ENCODE measurements at places on chromosomes 7 and 10. TPM values are rescaled to one million over a fixed set of nuclear protein-coding genes. Genes with fewer than 3 reads are reported as not detected.
A peak's percentile ranks its signal among the peaks of the same experiment; 100 is the strongest.

DNA sequence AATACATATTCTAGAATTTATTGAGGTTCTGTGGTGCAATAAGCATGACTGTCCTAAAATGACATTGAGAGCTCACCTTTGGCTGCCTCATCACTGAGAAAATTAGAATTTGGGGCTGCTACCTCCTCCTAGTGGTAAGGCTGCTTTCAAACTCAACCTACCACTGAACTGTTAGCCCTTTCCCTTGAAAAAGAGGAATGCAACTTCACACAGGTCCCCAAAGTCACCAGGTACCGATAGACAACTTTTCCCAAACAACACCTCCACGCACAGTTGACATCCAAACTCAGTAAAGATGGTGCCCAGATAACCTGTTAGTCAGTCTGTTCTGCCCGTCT is 75.9 kb upstream of the SCIN start:
- DNase-seq = no peak

GRCh38 chr7:30285067-30285535 is 704 bp downstream of the ZNRF2 start:
- DNase-seq = peak; percentile 76

The ITPRID1 gene
- 0.71 TPM for polyA plus RNA-seq

DNA sequence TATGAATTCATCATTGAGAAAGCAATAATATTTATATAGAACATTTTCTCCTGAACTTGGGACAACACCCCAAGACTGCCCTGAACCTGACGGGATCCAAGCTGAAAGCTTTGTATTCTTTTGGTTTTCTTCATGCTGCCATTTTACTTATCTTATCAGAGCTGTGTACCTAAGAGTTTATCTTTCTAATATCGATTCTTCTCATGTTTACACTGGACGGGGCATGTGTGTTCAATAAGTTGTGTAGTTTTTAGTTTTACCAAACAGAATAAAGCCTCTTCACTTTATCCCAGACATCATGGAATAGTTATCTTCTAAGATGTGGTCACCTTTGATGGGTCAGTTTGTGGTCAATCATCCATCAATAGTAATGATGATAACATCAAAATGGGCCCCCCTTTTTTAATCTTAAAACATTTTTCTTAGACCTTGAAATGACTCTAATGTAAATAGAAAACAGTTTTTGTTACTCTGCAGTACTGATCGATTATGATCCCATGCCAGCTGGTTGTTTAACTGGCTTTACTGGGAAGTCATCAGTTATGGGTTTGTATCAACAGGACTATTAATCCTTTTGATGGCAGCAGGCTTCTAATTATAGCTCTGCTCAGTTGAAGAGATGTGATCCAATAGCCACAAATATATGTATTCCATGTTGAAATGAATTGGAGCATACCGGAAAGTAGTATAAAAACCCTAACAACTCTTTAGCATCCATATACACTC is 446.1 kb downstream of the KCNMA1 start:
- DNase-seq = no peak

DNA sequence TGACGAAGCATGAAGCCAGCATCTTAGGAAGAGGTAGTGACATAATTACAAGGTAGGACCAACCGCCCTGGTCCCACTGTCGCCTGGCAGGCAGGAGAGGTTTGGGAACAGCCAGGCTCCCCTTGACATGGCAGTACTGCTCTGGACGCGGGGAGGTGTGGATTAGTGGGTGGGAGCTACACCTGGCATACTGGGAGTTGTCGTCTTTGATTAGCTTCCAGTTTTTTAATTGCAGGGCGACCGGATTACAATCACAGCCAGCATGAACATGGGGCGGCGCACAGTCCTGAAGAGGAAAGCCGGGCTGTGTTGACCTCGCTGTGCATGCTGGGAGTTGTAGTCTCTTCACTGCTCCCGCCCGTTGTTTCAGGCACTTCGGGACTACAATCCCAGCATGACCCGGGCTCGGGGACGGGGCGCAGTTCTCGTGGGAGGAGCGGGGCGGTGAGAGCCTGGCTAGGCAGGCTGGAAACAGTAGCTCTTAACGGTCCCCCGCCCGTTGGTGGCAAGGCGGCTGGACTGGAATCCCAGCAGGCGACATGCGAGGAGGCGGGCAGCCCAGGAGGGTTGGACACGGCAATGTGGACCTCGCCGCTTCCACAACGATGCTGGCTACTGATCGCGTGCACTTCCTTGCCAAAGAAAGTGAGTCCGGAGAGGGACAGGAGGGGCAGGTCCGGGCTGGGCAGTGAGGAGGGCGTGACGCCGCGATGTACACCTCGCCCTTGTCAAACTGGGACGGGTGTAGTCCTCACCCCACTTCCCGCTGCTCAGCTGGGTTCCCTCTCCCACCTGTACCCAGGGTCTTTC is 98.0 kb upstream of the ZNF722 start:
- no peak for DNase-seq

The GDF2 gene
- 0.39 TPM for polyA plus RNA-seq

DNA sequence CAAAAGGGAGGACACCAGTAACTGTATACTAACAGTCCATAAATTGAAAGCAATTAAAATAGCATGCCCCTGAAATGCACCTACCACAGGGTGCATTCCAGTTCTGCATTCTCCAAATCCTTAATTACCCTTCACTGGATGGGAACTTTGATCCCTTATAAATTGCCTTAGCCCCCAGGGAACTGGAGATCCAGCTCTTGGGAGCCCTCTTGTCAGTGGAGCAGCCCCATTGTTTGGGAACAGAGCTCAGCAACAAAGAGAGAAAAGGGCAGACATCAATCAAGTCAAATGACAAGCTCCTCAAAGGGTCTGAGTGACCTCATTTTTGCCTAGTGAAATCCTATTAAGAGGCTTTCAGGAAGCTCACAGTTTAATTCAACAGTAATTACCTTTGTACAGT is 472.6 kb downstream of the XPNPEP1 start:
- DNase-seq = no peak

The MKI67 gene
- 8.1 TPM for polyA plus RNA-seq

The ALDH18A1 gene
- polyA plus RNA-seq = 106 TPM

- peak; percentile 46 for DNase-seq
Observed at GRCh38 chr7:76011442-76011861, 17.1 kb upstream of the TMEM120A start.

The PTPN20 gene
- not detected for polyA plus RNA-seq

The H2AZ2 gene
- polyA plus RNA-seq = 132 TPM

The CFAP69 gene
- 1.7 TPM for polyA plus RNA-seq

DNA sequence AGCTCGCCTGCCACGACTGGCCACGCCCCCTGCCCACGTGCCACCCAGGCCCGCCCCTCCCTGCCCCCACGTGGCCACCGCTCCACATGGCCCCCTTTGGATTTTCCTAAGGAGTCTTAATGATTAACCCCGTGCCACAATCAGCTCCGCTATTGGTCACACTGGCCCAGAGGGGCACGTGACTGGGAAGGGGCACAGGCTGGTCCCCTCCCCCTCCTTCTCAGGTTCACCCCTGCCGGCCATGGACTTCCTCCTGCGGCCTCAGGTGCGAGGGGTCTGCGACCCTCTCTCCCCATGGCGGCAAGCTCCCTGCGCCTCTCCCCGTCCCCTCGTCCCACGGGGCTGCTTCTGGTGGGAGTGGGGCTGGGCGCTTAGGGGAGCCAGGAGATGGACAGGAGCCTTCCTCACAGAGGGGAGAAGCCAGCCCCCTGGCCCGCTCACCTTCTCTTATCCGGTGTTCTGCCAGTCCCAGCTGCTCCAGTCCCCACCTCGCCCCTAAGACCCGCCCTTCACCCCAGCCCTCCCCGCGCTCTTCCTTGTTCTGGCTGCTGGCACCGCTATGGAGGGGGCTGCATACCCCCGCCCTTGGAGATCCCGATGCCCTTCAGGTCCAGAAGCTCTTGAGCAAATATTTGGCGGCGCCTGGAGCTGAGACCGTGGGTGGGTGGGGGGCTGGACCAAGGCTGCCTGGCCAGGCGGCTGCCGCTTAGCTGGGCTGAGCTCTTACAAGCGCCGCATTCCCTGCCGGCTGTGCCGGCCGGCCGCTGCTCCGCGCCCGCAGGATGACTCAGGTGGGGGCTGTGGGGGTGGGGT is 3.2 kb downstream of the SLC4A2 start:
- DNase-seq = peak; percentile 95

- peak; percentile 33 for DNase-seq
Observed at GRCh38 chr7:8391353-8392062, 41.9 kb upstream of the NXPH1 start.

DNA sequence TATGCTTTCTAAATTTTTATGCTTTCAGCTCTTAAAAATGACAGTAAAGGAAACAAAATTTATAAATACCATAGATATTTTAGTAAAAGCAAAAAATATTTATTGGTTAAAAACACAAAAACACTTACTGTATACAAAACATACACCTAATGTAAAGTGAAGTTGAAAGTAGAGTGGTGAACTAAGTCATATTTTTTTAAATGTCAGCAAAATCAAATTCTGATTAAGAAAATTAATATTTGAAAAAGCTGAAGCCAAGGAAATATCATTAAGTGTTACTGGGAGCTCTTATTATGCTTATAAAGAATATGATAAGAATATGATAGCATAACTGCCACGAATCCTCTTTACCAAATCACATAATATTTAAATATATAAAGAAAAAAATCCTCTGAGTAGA is 65.3 kb upstream of the PLXDC2 start:
- DNase-seq = no peak

DNA sequence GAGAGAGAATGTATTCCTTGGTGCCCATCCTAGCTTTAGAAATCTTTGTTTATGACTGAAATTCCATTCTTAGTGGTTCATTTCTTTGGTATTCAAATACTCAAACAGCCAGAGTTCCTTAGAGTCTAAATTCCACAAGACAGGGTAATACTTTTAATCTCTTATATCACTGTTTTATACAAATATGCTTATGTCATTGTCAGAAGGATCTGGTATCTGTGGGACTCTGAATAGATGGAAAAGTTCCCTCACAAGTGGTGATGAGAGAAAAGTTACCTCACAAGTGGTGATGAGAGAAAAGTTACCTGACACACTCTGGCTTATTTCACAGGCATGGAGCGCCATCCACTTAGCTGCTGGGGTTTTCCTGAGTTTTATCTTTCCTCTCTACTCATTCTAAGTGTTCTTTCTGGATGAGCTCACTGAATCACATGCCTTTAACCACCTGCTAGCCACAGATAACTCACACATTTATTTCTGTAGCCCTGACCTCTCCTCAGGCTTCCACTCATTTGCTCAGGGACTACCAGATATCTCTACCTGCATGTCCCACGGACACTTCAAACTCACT is 784.0 kb downstream of the SUGCT start:
- peak; percentile 65 for DNase-seq

DNA sequence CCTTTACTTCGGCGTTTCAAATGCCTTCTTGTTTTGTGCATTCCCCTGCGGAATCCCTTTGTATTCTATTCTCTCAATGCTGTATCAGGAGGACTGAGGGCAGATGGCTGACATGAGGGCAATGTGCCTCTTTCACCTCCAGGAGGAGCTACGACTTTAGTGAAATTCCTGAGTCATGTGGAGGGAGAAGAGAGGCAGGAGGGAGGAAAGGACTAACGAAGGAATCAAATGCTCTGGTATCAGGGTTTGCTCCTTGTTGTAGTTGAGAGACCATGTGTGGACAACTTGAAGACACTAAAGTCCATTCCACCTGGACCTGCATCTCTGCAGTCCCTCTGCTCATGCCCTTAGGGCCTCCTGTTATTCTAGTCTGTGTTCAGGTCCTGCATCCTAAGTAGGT is 40.2 kb upstream of the PRSS58 start:
- peak; percentile 23 for DNase-seq

GRCh38 chr7:131931370-131931769 is 374.9 kb upstream of the PODXL start:
- no peak for DNase-seq

GRCh38 chr7:128266529-128266882 is 25.4 kb downstream of the LEP start:
- DNase-seq = no peak

The HMX3 gene
- polyA plus RNA-seq = not detected

The PTF1A gene
- polyA plus RNA-seq = 0.28 TPM

The CACNA2D1 gene
- polyA plus RNA-seq = 3.1 TPM

GRCh38 chr10:110850099-110850498 is 21.6 kb upstream of the PDCD4 start:
- DNase-seq = no peak

The FXYD4 gene
- 4.8 TPM for polyA plus RNA-seq

DNA sequence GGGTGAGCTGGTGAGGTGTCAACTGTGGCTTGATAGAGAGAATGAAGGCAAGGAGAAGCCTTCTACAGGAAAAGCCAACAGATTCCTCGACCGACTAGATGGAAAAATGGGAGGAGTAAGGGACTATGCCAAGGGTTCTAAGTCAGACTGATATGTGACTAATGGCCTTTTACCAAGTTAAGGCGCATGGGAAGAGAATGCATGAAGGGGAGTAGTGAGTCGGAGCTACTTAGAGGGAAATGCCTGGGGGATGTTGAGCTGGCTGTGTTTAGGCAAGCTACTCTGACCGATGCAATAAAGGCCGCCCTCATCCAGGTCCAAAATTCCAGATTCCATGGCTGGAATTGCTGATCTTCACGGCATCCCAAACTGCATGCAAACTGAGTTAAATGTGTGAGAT is 48.2 kb downstream of the APBB1IP start:
- DNase-seq = peak; percentile 12

DNA sequence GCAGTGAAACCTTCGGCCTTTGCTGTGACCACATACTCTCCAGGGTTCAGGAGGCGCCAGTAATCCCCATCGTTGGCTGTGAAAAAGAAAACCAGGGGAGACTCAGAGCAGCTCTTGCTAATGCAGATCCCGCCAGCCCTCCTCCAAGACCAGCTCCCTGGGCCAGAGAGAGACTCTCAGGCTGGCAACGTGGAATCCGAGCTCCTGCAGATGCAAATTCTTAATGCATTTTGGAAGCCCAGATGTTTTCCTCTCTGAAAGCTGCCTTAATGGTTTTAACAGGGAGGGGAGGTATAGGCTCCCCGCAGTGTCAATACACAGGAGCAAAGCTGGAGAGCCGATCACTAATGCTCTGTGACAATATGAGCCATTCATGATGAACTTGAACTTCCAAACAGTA is 80.8 kb downstream of the GPR26 start:
- DNase-seq = no peak

DNA sequence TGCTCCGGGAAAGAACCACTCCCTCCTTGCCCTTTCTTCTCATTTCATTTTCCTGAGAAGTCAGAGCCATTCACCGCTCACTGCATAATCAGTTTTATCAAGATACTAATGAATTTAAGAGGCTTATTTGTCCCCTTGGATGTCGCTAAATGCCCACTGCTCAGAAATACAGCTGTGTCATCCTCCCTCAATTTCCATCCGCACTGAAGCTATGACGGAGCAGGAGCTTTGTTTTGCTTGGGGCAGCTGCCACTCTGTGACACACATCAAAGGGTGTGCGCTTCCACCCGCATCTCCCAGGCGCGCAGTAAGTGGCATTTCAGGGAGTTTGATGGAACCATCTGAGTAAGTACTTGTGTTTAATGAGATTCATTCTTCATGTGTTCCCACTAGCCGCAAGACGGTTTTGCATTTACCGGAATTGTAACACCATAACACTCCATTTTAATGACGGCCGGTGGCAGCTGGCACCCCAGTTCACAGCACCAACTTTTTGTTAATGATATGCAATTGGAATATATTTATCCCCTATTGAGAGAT is 103.8 kb upstream of the PARD3 start:
- no peak for DNase-seq

DNA sequence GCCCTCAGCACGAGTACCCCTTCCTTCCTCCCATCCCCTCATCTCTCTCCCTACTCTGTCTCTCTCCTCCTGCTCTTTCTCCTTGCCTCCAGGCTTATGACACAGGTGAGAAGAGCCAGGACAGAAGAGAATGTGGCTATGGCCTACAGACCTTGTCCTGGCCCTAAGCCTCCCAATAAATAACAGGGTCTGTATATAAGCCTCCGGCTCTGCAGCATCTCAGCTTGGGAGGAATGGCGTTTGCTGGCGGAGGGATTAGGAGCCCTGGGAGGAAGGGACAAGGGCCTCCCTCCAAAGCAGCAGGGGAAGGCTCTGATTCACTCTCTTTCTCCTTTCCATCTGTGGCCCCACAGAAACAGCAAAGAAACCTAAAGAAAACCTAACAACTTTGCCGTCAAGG is 45.8 kb downstream of the COL13A1 start:
- DNase-seq = peak; percentile 34

Data from hepatocyte (in vitro differentiated cells).